ENCODE measurements at places on chromosomes 5 and 9.

GRCh38 chr9:3879315-3879714 lies 353.5 kb upstream of the RFX3 start:
- no peak for DNase-seq

GRCh38 chr5:14112998-14113652 lies 30.0 kb upstream of the TRIO start:
- no peak for DNase-seq

- no peak for DNase-seq
Measured at GRCh38 chr5:82512025-82512424, 233.9 kb upstream of the RPS23 start.

GRCh38 chr9:36127652-36128244 lies 8.8 kb upstream of the GLIPR2 start:
- DNase-seq: no peak

GRCh38 chr5:74598731-74599130 lies 41.8 kb downstream of the ENC1 start:
- no peak for DNase-seq

GRCh38 chr5:151208481-151208914 lies 15.4 kb downstream of the CCDC69 start:
- no peak for DNase-seq

GRCh38 chr9:83330207-83331196 lies 207.7 kb downstream of the FRMD3 start:
- DNase-seq: no peak

- no peak for DNase-seq
Measured at GRCh38 chr5:76222318-76222717, 139.1 kb downstream of the SV2C start.

DNA sequence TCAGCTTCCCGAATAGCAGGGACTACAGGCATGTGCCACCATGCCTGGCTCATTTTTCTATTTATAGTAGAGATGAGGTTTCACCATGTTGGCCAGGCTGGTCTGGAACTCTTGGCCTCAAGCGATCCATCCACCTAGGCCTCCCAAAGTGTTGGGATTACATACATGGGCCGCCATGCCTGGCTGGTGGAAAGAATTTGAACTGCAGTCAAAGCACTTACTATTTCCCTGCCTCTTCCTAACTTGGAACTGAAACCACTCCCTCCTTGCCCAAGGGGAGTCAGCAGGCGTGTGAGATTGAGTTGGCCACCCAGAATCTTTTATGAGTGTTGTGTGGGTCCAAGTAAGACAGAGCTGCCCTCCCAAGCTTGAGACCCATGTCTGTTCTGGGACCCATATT lies 86.1 kb upstream of the PTPN3 start:
- DNase-seq: no peak

DNA sequence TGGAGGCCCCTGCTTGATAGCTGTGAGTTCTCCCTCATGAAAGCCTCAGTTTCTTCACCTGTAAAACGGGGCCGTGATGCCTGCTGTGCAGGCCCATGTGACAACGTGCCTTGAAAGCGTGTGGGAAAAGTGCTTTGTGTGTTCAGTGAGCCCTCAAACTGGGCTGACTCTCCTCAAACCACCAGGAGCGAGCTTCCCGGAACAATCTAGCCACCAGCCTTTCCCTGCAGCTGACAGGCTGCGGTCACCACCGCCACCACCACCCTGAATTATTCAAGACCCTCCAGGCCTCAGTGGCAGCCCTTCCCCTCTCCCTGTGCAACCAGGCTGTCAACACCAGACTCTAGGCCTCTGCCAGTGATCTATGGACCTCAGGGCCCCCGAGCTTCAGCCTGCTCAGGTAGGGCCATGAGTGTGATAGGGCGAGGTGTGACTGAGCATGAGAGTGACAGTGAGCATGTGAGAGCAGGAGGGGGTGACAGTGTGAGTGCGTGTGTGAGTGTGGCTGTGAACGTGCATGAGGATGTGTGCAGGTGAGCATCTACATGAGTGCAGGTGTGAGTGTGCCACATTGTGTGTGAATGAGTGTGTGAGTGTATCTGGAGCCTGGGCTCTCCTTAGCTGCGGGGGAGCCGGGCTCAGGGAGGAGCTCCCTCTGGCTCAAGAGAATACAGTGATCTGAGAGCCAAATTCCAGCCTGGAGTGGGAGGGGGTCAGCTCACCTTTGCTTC lies 53.3 kb upstream of the PSD2 start:
- no peak for DNase-seq

DNA sequence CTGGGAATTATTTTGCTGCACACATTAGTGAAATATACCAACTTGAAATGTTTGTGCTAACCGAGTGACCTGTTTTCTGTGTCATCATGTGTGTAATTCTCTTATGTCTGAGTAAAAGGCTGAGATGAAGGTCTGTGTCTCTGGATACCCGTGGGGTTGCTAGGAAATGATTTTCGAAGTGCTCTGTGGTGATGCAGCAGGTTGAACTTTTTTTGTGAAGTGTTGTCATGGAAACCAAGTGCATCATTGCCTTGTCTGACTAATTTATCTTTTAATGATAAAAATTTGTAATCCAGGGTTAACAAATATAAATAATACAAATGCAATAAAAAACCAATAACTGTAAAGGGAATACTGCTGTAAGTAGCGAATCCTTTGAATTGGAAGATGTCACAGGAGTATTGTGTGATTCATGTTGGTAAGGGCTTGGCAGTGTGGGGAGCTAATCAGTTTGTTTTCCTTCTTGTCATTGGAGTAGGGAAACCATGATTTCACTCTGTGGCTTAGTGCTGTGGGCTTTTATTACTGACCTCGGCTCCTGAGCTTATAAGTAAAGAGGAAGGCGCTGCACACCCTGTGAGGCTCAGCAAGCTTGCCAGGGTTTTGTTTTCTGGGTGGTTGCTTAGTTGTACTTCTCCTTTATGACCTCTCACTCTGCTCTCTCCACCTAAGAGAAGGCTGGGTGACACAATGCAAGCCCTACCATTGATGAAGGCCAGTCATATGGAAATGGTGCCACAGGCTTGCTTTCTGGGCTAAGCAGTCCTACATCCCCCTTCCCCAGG lies 22.3 kb downstream of the PDE8B start:
- DNase-seq: no peak

DNA sequence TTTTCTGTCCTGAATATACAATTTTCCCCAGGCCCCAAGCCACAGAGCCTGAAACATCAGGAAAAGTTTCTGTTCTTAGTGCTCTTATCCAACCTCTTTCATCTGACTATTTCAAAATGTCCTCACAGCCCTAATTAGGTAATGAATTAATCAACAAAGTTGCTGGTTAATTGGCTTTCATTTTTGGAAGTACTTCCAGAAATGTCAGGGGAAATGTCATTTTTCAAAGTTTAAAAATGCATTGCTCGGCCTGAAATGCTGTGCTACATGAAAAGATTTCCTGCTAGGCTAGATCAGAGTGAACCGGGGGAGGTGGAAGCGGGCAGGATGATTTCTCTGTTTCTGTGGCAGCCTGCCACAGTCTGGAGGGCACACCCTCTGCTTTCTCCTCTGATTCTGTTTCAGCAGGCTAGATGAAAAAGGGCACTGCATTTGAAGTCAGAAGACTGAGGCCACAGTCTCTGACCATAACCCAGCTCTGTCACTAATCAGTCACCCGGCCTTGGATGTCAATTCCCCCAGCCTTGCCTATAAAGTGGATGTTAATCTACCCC lies 55.9 kb upstream of the BARX1 start:
- no peak for DNase-seq

DNA sequence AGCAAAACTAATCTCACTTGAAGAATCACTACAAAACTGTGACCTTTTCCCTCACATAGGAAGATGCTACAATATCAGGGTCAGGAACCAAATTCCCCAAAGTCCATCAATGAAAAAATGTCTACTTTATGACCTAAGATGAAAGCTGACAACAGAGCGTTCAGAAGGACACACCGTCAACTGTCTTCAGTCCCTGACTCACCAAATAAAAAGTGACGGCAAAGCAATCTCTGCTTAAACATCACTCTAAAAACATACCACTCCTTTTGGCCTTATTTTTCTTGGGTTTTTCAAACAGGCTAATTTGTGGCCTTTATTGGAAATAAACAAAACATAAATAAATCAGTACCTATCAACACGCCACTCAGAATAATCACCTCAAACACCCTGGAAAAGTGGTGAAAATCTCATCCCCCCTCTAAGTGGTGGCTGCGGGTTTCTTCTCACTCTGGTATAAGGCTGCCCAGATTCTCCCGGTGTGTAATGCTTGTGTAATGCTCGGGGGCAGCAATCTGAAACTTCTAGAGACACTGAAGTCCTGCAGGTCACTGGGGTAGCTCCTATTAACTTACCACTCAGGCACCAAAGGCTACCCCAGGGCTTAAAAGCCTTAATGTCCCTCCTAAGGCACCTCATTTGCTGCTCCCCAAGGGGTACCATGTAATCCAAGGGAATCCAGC lies 29.5 kb downstream of the SEMA4D start:
- DNase-seq: no peak

- no peak for DNase-seq
Measured at GRCh38 chr9:107894572-107895261, 405.1 kb upstream of the KLF4 start.

DNA sequence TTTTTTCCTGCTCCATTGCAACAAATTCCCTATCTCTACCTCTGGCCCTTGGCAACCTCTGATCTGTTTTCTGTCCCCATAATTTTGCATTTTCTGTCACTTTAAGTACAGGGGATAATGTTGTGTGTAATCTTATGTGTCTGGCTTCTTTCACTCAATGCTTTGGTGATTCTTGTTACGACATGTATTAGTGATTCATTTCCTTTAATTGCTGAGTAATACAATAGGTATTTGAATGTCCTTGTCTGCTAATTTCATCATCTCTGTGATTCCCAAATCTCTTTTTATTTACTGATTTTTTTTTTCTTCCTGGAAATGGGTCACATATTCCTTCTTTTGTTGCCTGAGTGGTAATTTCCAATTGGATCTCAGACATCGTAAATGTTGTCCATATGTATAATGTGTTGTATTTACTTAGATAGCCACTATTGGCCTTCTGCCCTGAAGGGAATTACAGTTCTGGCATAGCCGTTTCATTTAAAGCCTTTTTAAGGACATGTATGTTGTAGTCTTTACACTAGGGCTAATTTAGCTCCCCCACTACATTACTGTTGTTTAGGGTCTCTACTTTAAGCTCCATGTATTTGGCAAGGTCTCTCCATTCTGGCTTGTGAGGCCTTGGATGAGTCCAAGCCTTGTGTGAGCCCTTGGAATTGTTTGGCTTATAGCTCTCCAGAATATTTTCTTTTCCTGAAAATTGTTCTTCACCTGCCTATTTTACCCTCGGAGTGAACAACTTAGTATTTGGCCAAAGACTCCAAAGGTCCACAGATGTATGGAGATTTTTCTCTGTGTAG lies 683.8 kb downstream of the LRRC70 start:
- DNase-seq: no peak

DNA sequence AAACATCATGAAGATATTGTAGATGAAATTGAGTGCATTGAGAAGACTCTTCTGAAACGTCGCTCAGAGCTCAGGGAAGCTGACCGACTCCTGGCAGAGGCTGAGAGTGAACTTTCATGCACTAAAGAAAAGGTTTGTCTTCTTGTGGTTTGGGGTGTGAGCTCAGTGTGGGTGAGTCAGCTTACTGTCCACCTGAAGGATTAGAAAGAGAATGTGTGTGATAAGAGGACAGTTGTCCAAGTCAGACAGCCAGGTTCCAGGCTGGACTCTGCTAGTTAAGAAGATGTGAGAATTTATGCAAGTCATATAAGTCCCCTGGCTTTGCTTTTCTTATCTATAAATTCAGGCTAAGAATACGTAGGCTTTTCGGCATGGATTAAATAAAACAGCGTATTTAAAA lies 46.9 kb downstream of the RAB14 start:
- DNase-seq: no peak

- no peak for DNase-seq
Measured at GRCh38 chr5:170268884-170269283, 28.7 kb downstream of the LCP2 start.

DNA sequence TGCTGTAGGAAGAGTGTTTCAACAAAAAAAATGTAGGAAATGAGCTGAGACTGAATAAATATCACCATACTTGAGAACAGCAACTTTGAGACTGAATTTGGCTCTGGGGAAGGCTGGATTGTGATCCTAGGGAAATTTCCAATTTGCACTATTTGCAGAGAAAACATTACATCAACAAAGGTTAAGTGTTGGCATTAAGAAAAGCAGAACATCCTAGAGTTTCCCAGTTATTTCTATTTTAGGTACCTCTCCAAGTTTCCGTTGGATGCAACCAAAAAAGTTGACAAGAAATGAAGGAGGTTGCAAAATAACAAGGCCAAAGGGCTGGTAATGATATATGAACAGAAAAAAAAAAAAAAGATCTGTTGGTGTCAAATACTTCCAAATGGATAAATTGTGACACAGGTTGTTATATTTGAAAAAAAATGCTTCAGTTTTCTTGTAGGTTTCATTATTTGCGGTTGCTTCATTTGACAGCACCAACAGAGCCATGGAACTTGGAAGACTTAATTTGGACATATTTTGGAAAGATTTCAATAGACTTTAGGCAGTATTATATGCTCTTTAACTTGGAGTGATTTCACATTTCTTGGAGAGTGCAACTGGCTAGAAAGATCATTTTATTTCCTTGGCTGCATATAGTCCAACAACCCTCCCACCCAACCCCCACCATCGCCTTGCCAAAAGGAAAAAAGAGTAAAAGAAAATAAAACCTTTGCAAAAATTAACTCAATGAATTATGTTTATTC lies 230.8 kb downstream of the ZNF608 start:
- DNase-seq: no peak

- DNase-seq: no peak
Measured at GRCh38 chr9:115024925-115025535, 92.9 kb downstream of the TNC start.

DNA sequence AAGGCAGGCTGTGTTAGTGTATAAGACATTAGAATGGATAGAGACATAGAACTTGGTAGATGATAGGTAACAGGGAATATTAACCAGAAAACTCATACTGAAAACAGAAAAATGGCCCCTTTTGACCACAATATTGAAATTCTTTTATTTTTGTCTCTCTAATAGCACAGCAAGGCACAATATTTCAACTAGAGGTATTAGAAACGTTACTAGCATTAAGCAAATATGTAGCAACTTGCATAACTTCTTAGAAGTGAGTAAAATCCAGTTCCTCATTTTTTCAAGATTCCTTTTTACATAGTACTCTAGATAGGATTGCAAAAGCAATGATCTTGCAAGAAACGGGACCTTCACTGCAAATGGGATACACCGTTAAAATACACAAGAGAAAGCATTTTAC lies 102.7 kb upstream of the VCAN start:
- no peak for DNase-seq

- DNase-seq: no peak
Measured at GRCh38 chr5:176731506-176732160, 78.7 kb upstream of the UNC5A start.

Measured in esophagus squamous epithelium (tissue), 5 donors.